ENCODE measurements at places on chromosomes 2 and 18. TPM values are rescaled to one million over a fixed set of nuclear protein-coding genes. Genes with fewer than 3 reads are reported as not detected.

FRZB gene
- 3.8 TPM for polyA plus RNA-seq

DNA sequence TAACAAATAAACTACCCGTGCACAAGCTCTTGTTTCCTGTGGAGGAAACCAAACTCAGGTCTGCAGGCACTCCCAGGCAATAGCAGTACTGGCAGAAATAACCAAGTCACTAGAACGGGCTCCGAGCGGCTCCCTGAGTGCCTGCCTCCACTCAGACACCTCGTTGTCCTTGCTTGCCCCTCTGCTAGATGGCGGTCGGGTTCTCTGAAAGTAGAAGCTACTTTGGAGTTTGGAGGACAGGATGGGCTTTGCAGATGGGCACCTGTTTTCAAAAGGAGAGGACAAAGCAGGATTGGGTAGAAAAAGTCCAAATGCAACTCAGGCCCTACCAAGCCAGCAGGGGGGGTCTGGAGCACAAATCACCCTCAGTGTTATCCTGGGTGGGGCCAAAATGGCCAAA lies 136.4 kb downstream of the LRRC30 start:
- no peak for DNase-seq

DNA sequence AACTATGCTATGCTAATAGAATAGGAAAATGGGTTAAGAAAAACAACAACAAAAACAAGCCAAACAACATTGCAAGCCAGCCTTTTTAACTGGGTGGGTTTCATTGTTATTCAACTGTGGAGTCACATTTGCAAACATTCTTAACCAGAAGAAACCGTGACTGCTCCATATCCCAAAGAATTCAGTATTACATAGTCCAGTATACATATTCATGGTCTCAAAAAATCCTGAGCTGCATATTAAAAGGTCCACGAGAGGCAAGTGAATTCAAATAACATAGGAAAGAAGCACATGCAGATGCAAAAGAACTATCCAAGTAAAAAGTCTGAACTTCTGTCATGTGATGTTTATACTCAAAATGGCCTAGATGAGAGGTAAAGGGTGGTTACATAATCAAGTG lies 179.1 kb upstream of the ETAA1 start:
- no peak for DNase-seq

LYG1 gene
- polyA plus RNA-seq: 2.7 TPM

GRCh38 chr2:69483024-69483423 lies 45.8 kb upstream of the NFU1 start:
- DNase-seq: no peak

- peak; percentile 78 for DNase-seq
Measured at GRCh38 chr18:79680891-79681339, 1.3 kb downstream of the CTDP1 start.

- no peak for DNase-seq
Measured at GRCh38 chr2:152716805-152717227, 445 bp downstream of the PRPF40A start.

GRCh38 chr18:58635891-58636290 lies 7.0 kb upstream of the ALPK2 start:
- no peak for DNase-seq

DNA sequence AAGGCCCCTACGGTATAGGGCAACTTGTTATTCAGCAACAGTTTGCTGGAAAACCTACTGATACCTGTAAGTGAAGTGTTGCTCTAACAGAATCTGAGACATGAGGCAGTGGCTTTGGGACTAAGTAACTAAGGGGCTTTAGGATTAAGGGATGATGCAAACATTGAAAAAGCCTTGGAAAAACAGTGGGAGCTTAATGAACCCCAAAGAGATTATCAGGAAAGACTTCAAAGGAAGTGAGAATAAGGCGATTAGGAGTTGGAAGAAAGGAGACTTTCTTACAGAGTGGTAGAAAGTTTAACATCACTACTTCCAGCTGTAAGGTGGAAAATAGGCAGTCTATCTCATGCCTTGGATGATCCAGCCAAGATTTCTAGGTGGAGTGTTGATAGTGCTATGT lies 158.2 kb upstream of the TRIB2 start:
- DNase-seq: no peak

GRCh38 chr2:166104084-166104483 lies 23.7 kb downstream of the SCN1A start:
- no peak for DNase-seq

GRCh38 chr2:177675825-177676224 lies 283.3 kb downstream of the AGPS start:
- DNase-seq: no peak

IL1RL1 gene
- 0.28 TPM for polyA plus RNA-seq

DNA sequence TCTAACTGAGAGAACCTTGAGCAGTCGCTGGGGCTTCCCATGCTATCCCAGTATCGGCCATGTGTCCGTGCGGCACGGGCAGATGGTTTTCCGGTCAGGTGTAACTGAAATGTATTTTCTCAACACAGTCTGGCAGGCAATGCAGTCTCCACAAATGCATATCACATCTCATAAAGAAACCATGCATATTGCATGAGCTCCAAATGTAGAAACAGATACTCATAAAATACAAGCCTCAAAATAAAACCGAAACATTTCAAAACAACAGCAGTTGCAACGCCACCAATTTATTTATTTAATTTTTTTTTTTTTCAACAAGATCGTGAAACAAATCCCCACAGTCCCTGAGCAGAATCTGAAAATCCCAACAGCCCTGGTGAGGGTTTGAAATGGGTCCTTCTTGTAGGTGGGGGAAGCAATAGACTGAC lies 299.4 kb downstream of the LPIN1 start:
- no peak for DNase-seq

DNA sequence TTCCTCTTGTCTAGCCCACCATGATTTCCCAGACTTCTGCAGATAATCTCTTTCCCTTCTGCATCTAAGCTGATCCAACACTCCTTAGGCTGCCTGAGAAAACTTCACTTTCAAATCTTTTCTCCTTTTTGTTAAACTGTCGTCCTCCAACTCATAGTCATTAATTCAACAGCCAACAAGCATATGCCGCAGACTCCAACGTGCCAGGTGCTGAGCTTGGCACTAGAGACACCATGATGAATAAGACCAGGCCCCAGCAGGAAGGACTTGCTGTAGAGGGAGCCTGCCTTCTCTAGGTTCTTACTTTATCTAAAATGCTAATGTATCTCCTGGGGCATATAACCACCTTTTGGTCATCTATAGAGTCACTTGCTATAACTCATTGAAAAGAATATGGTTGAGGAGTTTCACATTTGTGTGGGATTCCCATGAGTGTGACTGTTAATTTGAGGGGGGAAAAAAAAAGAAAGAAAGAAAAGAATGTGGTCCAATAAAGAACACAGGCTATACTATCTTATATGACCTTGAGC lies 51.0 kb downstream of the ANKRD44 start:
- no peak for DNase-seq

RAB6C gene
- polyA plus RNA-seq: 0.78 TPM

SLC14A1 gene
- 2.7 TPM for polyA plus RNA-seq

- no peak for DNase-seq
Measured at GRCh38 chr18:12326711-12327460, 18.8 kb downstream of the TUBB6 start.

MYOM1 gene
- polyA plus RNA-seq: 4.2 TPM

Data from left lung (tissue), 14 donors.